ENCODE measurements at places on chromosomes 5 and 9.

- DNase-seq = peak; percentile 50
Observed at GRCh38 chr5:53913941-53914340, 353.5 kb downstream of the NDUFS4 start.

GRCh38 chr9:130117816-130118632 lies 54.2 kb upstream of the NCS1 start:
- peak; percentile 85 for DNase-seq

GRCh38 chr9:99490729-99491128 lies 268.6 kb downstream of the SEC61B start:
- DNase-seq = no peak

- DNase-seq = no peak
Observed at GRCh38 chr5:53642061-53642460, 81.6 kb downstream of the NDUFS4 start.

- no peak for DNase-seq
Observed at GRCh38 chr9:130983970-130984369, 25.0 kb upstream of the LAMC3 start.

- no peak for DNase-seq
Observed at GRCh38 chr9:69535286-69535832, 136.8 kb downstream of the APBA1 start.

DNA sequence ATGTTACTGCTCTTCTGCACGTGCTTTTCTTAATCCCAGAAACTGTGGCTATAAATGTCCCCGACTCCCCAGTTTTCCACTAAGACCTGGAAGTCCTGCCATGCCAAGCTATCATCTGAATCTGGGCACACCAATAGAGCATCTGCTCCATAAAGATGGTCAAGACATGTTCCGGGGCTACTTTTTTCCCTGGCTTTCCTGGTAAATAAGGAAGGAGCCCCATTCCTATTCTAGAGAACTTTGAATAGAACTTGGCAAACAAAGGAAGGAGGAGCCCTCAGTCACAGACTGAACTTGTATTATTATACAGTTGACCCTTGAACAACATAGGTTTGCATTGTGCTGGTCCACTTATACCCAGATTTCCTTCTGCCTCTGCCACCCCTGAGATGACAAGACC lies 182.9 kb downstream of the CCDC192 start:
- DNase-seq = no peak

DNA sequence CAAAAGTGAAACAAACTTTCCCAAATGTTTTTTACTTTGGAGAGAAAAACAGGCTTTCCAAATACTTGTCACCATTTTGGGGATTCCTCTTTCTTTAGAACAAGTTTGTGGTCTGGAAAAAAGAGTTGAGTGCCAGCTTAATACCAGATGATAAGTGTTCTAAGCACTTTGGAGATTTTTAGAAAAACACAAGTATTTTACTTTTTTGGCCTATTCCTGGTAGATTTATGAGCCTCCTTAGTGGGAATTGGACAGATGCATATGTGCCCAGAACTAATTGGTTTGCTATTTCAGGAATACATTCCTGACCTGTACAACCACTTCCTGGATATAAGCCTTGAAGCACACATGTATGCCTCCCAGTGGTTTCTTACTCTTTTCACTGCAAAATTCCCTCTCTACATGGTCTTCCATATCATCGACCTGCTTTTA lies 40.5 kb downstream of the GPR21 start:
- DNase-seq = no peak

GRCh38 chr5:124923131-124923530 lies 176.7 kb upstream of the ZNF608 start:
- peak; percentile 29 for DNase-seq

DNA sequence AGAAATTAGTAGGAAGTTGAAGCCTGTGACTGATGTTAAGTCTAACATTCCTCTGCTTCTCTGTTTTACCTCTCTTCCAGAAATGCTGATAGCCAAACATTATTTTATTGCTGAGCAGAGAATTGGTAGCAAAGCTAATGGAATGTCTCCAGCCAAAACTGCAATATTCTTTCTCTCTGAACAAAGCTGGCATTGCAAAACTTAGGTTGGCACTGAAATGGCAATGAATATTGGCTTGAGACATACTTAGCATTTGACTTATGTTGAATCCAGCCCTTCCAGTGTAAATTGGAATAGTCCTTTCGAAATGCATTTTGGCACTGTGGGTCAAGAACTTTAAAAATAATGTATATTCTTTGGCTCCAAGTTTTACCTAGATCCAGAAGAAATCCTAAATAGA lies 21.1 kb downstream of the FAF2 start:
- DNase-seq = no peak
